Amygdala (tissue), 56 donors: ENCODE measurements at places on chromosomes 12 and 14.

DNA sequence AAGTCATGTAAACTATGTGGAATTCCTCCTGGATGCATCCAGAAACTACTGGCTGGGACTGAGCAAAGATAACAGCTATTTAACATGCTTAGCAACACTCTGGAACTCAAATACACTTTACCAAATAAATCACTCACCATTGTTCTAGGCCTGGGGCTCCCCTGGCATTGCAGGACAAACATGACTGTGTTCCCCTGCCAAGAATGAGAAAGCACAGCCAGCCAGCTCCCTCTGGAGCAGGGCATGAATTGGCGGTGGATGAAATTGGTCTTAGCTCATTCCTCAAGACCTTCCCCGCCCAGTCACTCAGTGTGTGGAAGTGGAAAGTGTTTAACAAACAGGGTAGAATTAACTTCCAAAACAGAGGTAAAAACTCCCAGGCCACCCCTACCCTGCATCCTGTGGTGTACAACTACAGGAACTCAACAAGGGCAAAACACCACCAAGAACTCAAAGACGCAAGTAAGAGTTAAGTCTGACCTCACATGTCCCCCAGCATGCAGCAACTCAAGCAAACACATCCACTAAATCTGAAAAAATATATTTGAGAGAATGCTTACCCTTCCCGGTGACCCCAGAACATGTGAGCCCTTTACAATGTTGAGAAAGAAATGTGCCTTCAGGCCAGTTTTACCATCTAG is 58.4 kb upstream of the BDKRB2 start:
- peak; percentile 67 for DNase-seq

DNA sequence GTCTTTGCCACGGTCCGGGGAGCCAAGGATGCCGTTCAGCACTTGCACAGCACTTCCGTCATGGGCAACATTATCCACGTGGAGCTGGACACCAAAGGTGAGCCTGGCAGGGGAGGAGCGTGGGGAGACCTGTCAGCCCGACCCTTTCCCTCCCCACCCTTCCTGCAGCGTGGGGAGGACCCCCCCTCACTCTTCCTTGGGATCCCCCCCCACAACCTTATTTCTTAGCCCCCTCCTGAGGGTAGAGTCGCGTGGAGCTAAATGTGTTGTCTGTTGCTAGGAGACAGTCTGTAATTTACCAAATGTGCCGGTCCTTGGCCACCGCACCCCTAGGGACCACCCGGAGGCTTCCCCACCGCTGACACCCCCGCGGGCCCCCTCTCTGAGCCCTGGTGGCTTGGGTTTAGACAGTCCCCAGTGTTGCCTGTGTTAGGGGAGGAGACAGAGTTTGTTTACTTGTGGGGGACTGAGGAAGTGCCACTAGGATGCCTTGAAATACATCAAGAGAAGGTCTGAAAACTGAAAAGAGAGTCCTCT is 2.3 kb downstream of the SETD1B start:
- no peak for DNase-seq

GRCh38 chr14:54590481-54590880 is 23.6 kb downstream of the SAMD4A start:
- no peak for DNase-seq

DNA sequence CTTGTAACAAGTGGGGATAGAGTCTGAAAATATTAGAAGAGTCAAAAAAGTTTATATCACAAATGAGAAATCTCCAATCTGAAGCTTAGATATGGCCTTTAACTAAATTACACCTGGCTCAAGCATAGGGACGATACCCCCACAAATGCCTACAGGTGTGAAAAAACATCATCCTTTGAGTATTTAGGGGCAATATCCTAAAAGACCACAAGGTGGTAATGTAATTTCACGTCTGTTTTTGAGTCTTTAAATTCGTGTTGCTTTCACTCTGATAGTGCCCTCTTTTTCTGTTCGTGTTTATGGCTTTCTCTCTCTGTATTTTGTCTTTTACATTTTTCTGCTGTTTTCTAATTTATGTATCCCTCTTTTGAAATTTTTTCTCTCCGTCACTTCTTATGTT is 84.3 kb downstream of the ETNK1 start:
- no peak for DNase-seq

- DNase-seq, result no peak
These were observed 45.7 kb upstream of the VASH1 start for GRCh38 chr14:76715511-76716081.

DNA sequence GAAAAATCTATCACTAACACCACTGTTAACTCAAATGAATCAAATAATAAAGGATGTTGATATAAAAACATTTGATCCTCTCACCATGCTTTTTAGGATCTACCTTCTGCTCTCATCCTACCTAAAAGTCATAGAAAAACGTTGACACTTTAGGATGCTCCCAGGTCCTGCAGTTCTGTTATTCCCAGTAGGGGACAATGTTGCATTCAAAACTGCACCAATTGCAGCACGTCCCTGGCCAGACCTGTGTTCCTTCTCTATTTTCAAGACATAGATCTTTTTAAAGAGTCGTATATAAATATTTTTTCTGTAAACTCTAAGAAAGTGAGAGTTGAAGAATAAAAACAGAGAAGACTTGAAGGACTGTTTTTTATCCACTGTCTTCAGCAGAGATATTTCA is 8.8 kb downstream of the AICDA start:
- no peak for DNase-seq

DNA sequence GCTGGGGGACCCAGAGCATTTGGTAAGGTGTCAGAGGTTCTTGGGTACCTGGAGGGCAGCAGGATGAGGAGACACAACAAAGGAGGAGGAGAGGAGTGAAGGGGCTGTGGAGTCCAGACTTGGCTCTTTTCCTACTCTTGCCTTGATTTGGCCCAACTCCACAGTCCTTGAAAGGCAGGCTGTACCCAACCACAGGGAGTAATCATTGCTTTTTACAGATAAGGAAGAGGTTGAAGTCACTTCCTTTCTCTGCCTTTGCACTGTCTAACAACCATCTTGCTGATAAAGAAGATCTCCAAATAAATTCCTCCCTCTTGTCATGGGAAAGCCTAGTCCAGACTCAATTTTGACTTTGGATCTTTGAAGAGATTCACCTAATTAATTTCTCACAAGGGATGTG is 226.8 kb upstream of the HMGA2 start:
- no peak for DNase-seq

GRCh38 chr12:12870465-12870864 is 20.9 kb upstream of the GPRC5A start:
- no peak for DNase-seq

DNA sequence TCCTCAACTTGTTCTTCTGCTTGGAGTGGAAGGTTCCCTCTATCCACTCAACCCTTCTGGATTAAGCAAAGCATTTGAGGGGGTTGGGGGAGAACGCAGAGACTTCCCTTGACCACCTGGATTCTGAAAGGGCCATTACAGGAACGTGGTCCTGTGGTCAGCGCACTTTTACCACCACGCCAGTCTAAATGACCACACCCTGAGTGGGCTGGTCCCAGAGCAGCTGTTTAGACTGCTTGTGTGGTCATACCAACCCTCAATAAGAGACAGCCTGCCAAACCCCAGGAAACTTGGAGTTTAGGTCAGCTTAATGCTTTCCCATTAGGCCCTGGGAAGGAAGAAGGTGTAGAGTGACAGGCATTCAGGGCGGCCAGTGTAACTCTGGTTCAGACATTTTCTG is 165.5 kb upstream of the ATP2B1 start:
- no peak for DNase-seq

DNA sequence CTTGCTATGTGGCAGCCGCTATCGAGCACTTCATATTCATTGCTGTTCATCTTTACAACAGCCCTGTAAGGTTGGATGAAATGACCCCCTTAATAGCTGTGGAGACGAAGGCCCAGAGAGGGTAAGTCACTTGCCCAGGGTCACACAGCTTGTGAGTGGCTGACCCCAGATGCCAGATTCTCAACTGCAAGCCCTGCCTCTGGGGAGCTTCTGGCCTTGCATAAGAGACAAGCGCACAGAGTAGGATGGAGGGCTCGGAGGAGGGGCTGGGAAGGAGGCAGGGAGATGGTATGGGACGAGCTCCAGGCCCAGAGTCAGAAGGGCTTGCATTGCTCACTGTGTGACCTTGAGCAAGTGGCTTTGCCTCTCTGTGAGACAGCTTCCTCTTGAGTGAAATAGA is 27.4 kb upstream of the NCOR2 start:
- DNase-seq, result no peak

- no peak for DNase-seq
These were observed 35.1 kb downstream of the ST8SIA1 start for GRCh38 chr12:22299294-22299912.

DNA sequence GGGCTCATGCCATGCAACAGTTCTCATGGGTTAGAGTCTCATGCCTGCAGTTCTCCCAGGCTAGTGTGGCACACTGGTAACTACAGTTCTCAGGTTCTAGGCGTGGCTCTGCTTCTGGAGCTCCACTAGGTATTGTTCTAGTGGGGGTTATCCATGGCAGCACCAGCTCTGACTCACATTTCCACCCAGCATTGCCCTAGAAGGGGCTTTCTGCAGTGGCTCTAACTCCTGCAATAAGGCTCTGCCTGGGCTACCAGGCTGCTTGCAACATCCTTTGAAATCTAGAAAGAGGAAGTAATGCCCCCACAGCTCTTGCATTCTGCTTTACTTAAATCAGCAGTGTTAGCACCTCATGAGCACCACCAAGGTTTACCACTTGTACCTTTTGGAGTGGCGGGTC is 220.3 kb upstream of the ARID2 start:
- DNase-seq, result no peak

- no peak for DNase-seq
These were observed 49.2 kb downstream of the ANAPC7 start for GRCh38 chr12:110354172-110354780.

- no peak for DNase-seq
These were observed 12.7 kb downstream of the NGDN start for GRCh38 chr14:23481979-23482822.

GRCh38 chr12:29519585-29520182 is 22.2 kb upstream of the OVCH1 start:
- no peak for DNase-seq

GRCh38 chr14:105126981-105127329 is 41.6 kb downstream of the JAG2 start:
- no peak for DNase-seq

DNA sequence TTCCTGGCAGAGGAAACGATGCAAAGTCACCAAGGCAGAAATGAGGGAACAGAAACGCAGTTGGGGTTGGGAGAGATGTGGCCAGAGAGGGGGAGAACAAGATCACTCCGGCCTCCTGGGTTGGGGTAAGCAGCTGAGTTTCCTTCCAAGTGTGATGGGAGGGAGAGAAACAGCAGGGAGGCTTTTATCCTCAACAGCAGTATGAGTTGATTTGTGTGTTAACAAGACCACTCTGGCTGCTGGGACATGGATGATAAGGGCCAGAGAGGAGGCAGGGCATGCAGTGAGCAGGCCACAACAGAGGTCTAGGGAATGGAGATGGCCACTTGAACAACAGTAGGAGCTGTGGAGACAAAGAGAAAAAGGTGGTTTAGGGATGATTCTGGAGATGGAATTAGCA is 66.8 kb downstream of the GLRX5 start:
- no peak for DNase-seq

GRCh38 chr14:99731547-99732435 is 47.7 kb downstream of the CYP46A1 start:
- no peak for DNase-seq

- no peak for DNase-seq
These were observed 5.1 kb downstream of the TBK1 start for GRCh38 chr12:64457032-64457431.

GRCh38 chr14:91400696-91401095 is 16.9 kb downstream of the CCDC88C start:
- DNase-seq, result no peak

- DNase-seq, result no peak
These were observed 72.2 kb upstream of the PLEKHG3 start for GRCh38 chr14:64632056-64632455.

DNA sequence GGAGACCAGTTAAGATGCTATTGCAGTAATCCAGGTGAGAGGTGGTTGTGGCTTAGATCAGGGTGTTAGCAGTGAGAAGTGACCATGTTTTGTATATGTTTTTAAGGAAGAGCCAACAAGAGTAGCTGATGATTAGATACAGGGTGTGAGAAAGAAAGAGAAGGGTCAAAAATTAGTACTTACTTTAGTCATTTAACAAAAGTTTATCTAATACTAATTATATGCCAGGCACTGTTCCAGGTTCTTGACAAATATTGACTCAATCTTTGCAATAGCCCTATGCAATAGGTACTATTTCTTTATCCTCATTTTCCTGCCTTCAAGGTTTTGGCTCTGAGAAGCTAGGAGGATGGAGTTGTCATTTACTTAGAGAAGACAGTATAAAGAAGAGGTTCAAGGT is 70.2 kb downstream of the SSPN start:
- DNase-seq, result no peak

GRCh38 chr14:37583358-37584210 is 11.5 kb downstream of the FOXA1 start:
- DNase-seq, result no peak

- no peak for DNase-seq
These were observed 207.5 kb downstream of the EXOC5 start for GRCh38 chr14:57061009-57061711.

GRCh38 chr12:22201101-22201500 is 133.4 kb downstream of the ST8SIA1 start:
- DNase-seq, result no peak

DNA sequence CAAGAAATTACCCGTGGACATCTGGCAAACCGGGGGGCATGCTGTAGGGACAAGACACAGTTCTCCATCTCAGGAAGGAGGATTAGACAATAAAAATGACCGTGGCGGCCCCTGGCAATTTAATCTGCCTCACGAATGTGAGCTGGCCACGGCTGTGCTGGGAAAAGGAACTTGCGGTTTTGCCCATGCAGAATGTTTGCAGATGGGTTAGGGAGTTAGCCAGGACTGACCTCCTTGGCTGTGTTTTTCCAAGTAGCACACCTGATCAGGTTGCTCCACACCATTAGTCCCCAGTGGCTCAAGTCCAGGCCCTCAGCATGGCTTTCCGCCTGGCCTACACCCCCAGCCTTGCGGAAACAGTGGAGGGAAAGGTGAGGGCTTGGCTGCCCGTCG is 20.8 kb downstream of the TPCN1 start:
- no peak for DNase-seq

DNA sequence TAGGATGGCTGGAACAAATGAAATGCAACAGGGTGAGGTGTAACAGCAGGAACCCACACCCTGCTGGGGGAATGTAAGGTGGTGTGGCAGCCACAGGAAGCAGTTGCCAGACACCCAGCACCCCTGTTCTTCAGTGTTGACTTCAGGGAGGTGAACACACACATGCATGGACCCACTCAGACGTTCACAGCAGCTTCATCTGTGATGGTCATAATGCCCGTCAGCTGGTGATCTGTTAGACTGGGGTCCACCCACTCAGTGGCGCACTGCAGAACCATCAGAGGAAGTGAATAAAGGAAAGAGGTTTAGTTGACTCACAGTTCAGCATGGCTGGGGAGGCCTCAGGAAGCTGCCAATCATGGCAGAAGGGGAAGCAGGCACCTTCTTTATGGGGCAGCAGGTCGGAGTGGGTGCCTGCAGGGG is 22.7 kb upstream of the TEX22 start:
- DNase-seq, result no peak

DNA sequence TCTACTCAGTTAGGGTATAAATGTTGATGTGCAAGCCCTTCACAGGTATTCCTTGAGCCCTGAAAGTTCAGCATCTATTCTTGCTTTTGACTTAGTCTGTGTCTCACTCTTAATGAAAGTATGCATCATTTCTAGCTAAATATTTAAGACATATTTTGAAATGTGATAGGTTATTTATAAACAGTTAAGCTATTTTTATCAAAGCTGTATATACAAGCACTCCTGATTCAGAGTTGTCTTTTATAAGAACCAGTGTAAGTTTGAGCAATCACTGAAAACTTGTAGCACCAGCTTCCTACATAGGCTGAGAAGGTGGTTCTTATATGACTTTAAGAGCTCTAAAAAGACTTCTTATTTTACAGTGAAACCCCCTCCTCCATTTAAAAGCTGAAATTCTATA is 98.6 kb downstream of the MYF5 start:
- no peak for DNase-seq
